ENCODE measurements at places on chromosomes 7 and 10.

GRCh38 chr7:74280985-74281384, 8.2 kb upstream of the CLIP2 start:
- peaks cover 18% of the 10 kb centered on the region for H3K4me1 ChIP-seq
- no peaks in the 10 kb centered on the region for H3K36me3 ChIP-seq
- no peak overlapping the region for H3K4me3 ChIP-seq
- no peak for DNase-seq

- no peak overlapping the region for H3K27ac ChIP-seq
- DNase-seq, result no peak
- H3K4me3 ChIP-seq, result no peak overlapping the region
- peaks cover 38% of the 10 kb centered on the region for H3K4me1 ChIP-seq
- H3K36me3 ChIP-seq, result no peaks in the 10 kb centered on the region
These were observed 103.6 kb downstream of the ZEB1 start for GRCh38 chr10:31422634-31423033.

DNA sequence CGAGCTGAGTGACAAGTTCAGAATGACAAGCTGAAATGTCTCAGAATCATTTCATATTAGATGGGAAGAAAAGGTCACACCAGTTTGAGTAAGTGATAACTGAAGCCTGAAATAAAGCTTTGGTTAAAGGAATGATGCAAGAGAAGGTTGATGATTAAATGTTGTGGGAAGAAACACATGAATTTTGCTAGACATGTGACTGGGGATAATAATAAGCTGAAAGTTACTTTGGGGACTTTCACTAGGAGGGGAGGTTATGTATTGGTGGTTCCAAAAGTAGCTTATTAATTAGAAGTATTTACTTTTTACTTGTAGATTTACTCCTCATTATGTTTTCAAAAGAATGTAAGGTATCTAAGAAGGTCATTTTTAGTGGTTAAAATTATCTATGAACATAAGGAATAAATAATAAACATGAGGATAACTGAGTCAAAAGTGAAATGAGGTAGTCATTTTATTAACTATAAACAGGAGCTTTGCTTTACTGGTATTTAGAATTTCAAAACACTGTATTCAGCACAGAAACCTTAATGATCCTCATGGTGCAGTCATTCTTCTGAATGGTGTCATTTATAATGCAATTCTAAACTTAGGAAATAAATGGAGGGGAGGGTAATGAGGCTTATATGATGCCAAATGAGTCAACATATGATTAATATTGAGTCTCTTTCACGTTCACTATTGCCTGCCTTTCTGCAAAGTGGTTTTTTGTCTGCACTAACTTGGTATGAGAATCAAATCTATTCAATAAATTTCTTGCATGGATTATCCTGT, 63.7 kb downstream of the PRKG1 start:
- H3K27me3 ChIP-seq, result no peaks in the 10 kb centered on the region
- H3K4me1 ChIP-seq, result no peaks in the 10 kb centered on the region
- H3K27ac ChIP-seq, result no peak overlapping the region
- no peaks in the 10 kb centered on the region for H3K36me3 ChIP-seq
- no peak overlapping the region for H3K4me3 ChIP-seq
- no peak for DNase-seq

GRCh38 chr10:35127289-35127891, 744 bp downstream of the CREM start:
- peaks cover 11% of the 10 kb centered on the region for H3K4me1 ChIP-seq
- H3K36me3 ChIP-seq, result no peaks in the 10 kb centered on the region
- peak overlapping the region; percentile 97 for H3K27ac ChIP-seq

- no peak overlapping the region for H3K27ac ChIP-seq
- no peak for DNase-seq
- no peaks in the 10 kb centered on the region for H3K36me3 ChIP-seq
- no peaks in the 10 kb centered on the region for H3K4me1 ChIP-seq
- H3K4me3 ChIP-seq, result no peak overlapping the region
These were observed 6.1 kb downstream of the ENTPD1 start for GRCh38 chr10:95761939-95762492.

- no peaks in the 10 kb centered on the region for H3K27me3 ChIP-seq
- H3K4me3 ChIP-seq, result no peak overlapping the region
These were observed 81.7 kb downstream of the CSTF2T start for GRCh38 chr10:51617576-51618235.

GRCh38 chr7:26101361-26102151, 50.4 kb upstream of the NFE2L3 start:
- no peak overlapping the region for H3K27ac ChIP-seq
- H3K27me3 ChIP-seq, result no peaks in the 10 kb centered on the region
- DNase-seq, result no peak
- H3K4me3 ChIP-seq, result peak overlapping the region; percentile 7

- peak overlapping the region; percentile 18 for H3K27ac ChIP-seq
- peaks cover 98% of the 10 kb centered on the region for H3K36me3 ChIP-seq
- no peaks in the 10 kb centered on the region for H3K27me3 ChIP-seq
- DNase-seq, result peak; percentile 70
- H3K4me1 ChIP-seq, result no peaks in the 10 kb centered on the region
These were observed 29.1 kb downstream of the ZC3HC1 start for GRCh38 chr7:130022115-130022514.
